ENCODE measurements at places on chromosomes 4 and X. TPM values are rescaled to one million over a fixed set of nuclear protein-coding genes. Genes with fewer than 3 reads are reported as not detected.

DNA sequence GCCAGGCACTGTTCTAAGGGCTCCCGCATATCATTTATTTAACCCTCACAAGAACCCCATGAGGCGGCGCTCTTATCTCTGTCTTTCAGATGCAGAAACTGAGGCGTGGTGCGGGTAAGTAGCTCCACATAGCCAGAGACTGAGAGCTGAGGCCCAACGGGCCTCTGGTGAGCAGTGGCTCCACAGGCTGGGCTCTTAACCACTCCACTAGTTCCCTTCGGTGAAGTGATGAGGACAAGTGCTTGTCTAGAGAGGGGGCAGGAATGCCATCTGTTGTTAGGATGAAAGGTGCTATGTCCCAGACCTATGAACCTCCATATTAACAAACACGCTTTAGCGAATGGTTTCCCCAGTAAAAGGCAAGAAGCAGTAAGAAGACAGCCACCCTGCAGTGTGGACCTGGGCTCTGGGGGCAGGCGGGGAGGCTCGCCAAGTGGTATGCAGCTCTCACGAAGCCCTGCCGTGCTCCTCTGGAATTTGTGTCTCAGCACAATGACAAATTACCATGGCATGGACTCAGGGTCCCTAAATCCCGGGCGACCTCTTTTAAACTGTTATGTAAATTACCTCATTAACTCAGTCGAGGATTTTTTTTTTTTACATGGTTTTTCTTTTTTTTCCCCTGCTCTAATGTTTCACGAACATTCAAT, 20.9 kb upstream of the S100G start:
- DNase-seq = no peak

DNA sequence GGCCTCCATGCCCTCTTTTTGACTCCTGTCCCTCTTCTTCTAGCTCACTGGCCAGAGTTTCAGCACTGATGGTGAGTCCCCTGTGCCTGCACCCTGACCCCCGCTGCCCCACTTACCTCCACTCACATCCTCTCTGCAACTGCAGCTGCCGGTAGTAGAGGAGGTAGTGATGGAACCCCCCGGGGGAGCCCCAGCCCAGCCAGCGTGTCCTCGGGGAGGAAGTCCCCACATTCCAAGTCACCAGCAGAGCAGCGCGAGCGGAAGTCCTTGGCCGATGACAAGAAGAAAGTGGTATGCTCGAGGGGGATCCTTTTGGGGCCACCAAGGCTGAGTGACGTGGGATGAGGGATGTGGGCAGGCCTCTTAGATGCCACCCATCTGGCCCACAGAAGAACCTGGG, 5.8 kb downstream of the ARAF start:
- DNase-seq = no peak

F8A2 gene
- not detected for total RNA-seq

DNA sequence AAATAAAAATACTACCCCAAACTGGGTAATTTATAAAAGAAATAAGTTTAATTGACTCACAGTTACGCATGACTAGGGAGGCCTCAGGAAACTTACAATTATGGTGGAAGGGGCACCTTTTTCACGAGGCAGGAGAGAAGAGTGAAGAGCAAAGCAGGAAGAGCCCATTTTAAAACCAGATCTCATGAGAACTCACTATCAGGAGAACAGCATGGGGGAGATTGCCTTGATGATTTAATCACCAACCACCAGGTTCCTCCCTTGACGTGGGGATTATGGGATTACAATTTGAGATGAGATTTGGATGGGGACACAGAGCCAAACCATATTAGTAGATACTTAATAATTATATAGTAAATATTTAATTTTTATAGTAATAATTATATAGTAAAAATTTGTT, 10.1 kb downstream of the CISD2 start:
- DNase-seq = no peak

GRCh38 chr4:37867102-37867501, 23.8 kb upstream of the TBC1D1 start:
- DNase-seq = no peak

DNA sequence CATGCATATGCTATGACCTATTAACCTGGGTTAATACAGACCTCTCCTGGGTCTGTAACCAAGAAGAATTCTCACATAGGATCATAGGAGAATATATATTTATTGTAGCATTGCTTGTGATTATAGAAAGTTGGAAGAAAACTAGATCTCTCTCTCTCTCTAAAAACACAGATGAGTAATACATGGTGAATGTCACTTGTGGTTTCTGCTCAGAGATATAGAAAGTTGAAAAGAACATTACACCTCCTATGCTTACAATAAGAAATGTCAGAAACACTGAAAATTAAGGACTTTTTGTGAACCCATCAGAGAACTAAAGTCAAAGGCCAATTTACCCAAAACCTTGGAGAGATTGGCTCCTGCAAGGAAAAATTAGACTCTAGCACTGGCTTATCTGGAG, 1389.5 kb downstream of the FAM133A start:
- no peak for DNase-seq

GRCh38 chr4:38724475-38724808, 58.3 kb downstream of the TLR10 start:
- no peak for DNase-seq

MAGED4B gene
- total RNA-seq = 3.4 TPM

GRCh38 chr4:39528061-39528465, 824 bp upstream of the UGDH start:
- DNase-seq = peak; percentile 97

GRCh38 chrX:40156470-40157227, 58.9 kb upstream of the BCOR start:
- DNase-seq = peak; percentile 81

ZXDB gene
- total RNA-seq = 6.8 TPM

All from posterior vena cava (tissue), 2 donors.